CD4-positive, alpha-beta T cell (primary cell): ENCODE measurements at places on chromosomes 16 and 17.
A peak's percentile ranks its signal among the peaks of the same experiment; 100 is the strongest.

GRCh38 chr16:70708366-70709246, 22.8 kb upstream of the MTSS2 start:
- DNase-seq, result no peak

DNA sequence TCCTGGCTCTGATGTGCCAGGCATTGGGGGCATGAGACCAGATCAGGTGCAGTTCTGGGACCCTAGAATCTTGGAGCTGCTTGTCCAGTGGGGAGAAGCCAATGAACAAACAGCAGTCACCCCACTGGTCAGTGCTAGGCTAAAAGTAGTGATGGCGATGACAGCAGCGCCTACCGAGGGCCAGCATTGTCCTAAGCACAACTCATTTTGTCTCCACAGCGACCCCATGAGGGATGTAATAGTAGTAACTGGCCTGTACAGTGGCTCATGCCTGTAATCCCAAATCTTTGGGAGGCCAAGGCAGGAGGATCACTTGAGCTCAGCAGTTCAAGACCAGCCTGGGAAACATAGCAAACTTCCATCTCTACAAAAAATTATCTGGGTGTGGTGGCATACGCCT, 6.2 kb downstream of the SMCR8 start:
- DNase-seq, result no peak

- no peak for DNase-seq
These were observed 53.3 kb upstream of the FASN start for GRCh38 chr17:82151106-82151957.

GRCh38 chr17:2701161-2701995, 10.2 kb downstream of the CLUH start:
- no peak for DNase-seq

- no peak for DNase-seq
These were observed 150.9 kb downstream of the HS3ST3B1 start for GRCh38 chr17:14451729-14452191.

DNA sequence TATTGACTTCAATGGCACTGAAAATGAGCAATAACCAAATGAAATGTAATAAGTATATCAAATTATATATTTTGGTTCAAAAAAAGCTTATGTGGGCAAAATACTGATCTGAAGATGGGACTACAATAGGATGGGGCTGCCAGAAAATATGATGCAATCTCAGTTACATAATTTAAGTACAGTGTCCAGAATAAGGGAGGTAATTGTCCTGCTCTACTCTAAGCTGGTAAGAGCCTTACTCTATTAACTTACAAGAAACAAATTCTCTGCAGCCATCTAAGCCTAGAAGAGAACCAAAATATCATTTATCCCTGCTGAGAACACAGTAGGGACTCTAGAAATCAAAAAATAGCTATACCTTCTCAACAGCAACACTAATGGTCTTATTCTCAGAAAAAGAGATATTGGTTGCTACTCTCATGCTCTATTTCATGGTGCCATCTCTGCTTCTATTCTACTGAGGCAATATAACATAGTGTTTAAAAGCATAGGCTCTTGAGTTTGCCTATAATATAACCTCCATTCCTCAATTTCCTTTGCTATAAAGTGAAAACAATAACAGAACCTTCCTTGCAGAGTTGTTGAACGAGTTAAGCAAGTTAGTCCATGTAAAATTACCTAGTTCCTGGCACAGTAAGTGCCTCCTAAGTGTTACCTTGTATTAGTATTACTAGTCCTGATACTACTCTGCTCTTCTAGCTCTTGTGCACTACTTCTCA, 19.9 kb downstream of the NQO1 start:
- no peak for DNase-seq

DNA sequence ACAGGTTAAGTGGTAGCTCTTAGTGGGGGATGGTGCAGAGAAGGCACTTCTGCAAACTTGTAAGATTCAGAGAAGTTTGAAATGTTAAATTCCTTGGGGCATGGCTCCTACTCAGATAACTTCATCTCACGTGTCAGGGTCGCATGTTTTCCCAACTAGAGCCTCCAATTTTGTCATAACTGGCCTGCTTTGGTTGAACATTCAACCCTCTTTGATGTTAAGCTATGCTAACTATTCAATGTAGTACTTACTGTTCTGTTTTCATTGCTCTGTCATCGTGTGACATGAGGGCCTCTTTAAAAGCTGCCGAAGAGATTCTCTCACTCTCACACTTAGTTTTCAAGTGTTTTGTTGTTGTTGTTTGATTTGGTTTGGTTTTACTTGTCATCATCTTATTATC, 280.8 kb downstream of the CDH11 start:
- no peak for DNase-seq

GRCh38 chr16:1834096-1834495, 7.1 kb downstream of the FAHD1 start:
- DNase-seq, result no peak

DNA sequence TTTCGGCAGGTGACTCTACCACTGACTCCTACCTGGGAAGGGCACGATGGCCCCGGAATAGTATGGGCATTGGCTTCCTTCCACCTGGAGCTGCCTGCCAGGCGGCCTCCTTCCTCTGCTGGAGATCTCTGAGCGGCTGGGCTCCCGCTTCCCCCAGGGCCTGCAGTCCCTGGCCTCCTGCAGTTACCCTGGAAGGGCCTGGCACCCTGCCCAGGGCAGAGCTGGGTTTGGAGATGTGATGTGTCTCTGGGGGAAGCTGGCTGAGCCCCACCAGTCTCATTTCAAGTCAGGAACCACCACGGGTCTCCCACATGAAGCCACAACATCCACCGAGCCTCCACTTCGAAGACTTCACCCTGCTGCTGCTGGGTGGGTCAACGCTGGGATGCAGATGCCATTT, 97.9 kb downstream of the IRF8 start:
- DNase-seq, result no peak

DNA sequence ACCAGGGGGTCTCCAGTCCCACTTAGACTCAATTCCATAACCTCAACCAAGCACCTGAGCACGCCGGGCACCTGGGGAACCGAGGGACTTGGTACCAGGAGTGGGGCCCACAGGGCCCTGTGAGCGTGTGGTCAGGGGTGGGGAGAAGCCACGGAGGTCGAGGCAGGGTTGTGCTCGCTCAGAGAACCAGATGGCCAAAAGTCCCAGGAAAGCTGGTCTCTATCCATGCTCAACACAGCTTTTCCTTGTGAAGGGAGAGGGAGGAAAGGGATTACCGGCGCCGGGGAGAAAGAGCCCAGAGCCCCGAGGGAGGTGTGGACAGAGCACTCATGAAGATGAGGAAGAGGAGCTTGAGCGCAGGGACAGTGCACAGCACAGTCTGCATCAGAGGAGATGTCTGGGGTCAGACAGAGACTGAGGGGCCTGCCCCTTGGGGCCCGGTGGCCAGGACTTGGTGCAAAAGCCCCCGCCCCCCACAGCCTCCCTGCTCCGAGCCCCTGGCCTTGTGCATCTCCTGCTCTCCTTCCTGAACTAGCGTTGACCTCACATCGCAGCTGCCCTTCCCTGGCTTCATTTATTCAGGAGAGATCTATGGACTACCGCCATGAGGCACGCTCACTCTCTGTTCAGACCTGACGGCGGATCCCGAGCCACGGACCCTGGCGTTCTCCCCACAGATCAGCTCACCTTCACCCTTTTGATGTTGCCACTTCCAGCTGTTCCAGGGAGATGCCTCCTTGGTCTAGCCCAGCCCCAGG, 355.4 kb upstream of the TNRC6C start:
- DNase-seq, result no peak

- DNase-seq, result no peak
These were observed 10.3 kb upstream of the NOL11 start for GRCh38 chr17:67707442-67707841.

DNA sequence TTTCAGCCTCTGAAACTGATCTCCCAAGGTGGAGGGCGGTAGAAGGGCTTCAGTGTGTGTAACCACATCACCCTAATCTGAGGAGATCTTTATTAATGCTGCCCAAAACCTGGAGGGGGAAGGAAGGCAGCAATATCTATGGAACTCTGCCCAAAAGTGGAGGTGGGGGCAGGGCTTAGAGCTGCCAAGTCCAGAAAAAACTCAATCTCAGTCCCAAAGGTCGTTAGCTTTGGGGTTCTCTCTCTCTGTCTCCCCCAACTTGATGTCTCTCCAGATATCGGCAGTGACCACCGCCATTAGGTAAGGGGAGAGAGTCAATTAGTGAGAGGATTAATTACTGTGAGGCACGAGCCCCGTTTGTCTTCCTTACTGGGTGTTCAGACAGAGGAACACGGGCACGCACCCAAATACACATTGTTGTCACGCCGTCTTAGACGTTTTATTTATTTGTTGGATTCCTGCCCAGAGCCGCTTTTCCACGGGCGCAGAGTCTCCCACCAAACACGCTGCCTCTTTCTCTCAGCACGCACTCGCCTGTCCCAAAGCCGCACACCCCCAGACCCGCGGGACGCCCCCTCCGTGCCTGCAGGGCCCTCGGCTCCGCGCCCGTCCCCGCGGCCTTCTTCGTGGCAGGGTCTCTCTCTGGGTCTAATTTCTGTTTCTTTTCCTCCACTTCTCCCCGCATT, 5.4 kb upstream of the LHX1 start:
- DNase-seq, result no peak

DNA sequence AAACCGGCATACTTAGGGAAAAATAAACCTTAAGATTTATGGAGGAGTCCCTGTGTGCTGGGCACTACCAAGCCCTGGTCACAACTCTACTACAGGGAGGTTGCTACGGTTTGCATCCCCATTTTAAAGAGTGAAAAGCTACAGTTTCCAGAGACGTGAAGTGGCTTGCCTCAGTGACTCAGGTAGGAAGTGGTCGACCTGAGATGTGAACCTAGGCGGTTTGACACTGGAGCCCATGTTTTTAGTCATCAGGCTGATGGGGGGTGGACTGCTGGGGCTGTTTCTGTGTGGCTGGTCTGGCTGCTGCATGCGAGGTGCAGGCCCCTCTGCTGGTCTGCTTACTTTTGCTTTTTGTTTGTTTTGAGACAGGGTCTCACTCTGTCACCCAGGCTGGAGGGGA, 6.6 kb downstream of the COX6A2 start:
- DNase-seq, result peak; percentile 25

GRCh38 chr17:27577121-27577761, 53.7 kb upstream of the LGALS9 start:
- no peak for DNase-seq

- no peak for DNase-seq
These were observed 20.9 kb downstream of the RPRML start for GRCh38 chr17:46958041-46958591.

- no peak for DNase-seq
These were observed 115.0 kb upstream of the CIBAR2 start for GRCh38 chr16:85227084-85227945.

GRCh38 chr16:71499775-71500364, 10.7 kb upstream of the ZNF19 start:
- DNase-seq, result peak; percentile 64
